Omental fat pad (tissue), 4 donors: ENCODE measurements at places on chromosomes 2 and 18.
A peak's percentile ranks its signal among the peaks of the same experiment; 100 is the strongest.

DNA sequence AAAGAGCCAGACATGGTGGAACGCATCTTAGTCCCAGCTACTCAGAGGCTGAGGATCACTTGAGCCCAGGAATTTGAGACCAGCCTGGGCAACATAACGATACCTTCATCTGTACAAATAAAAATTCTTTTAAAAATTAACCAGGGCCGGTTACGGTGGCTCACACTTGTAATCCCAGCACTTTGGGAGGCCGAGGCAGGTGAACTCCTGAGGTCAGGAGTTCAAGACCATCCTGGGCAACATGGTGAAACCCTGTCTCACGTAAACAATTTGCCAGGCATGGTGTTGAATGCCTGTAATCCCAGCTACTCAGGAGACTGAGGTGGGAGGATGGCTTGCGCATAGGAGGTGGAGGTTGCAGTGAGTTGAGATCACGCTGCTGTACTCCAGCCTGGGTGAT, 25.8 kb upstream of the KCNG3 start:
- DNase-seq, result no peak

GRCh38 chr2:70765507-70765906, 2.5 kb downstream of the ADD2 start:
- no peak for DNase-seq

DNA sequence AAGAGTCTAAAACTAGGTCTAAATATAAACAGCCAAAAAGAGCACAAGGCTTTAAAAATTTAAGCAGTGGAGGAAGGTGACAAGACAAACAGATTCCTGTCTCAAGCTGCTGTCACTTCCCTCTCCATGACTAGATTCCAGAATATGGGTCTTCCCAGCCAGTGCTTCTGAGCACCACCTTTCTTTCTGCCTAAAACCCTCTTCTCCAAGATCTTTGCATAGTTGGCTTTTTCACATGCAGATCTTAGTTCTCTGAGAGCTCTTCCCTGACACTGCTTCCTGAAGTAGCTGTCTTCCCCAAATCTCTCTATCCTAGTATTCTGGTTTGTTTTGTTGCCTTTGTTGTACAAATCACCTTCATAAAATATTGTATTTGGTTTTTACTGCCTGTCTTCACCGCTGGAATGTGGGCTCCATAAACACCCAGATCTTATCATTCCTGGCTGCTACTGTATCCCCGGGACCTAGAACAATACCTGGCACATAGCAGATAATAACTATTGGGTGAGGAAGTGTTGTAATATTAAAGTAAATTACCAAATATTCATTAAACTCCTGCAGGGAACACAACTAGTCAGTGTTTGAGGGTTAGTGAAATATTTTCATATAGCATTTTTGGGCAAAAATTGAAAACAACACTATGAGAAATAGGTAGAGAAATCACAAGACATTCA, 150.2 kb downstream of the CCDC85A start:
- no peak for DNase-seq

DNA sequence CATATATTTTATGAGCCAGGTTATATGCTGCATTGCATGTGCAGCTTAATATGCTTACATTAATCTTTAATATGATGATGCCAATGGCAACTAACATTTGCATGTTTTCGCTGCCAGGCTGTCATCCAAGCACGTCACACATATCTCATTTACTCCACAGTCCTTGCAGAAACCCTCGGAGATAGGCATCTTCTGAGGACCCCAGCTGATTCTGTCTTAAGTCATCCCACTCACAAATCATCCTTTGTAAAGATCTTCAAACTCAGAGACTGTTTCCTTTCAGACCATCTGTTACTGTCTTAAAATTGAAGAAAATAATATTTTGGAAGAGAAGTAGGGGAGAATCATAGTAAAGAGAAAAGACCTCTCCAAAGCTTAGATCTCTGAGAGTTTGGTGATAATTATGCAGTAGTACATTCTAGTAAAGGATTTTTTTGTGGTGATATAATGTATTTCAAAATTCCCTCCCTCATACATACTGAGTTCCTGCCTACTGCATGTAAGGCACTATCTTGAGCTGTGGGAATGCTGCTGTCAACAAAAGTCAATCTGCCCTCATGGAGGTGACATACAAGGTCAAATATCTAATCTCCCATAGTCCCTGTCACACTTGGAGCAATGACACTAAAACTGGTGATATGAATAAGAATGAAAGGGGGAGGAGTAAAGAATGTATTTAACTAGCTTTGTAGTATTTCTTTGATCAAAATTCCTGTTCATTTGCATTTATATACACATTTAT, 11.0 kb downstream of the ITGA4 start:
- DNase-seq, result no peak

DNA sequence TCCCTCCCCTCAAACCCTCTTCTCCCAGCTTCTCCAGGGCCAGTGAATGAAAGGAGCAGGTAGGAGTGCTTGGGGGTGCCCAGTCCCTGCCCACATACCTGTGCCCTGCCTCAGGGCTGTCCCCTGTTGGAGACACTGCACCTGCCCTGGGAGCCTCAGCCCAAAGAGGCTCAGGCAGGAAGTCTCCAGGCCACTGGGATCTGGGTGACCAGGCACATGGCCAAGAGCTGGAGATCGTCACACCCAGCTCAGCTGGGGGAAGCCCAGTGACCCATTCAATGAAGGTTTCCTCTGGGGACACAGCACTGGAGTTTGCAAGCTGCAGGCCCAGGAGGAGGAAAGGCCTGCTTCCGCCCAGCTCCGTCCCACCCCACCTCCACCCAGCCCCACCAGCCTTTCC, 156.4 kb downstream of the ZFP36L2 start:
- DNase-seq, result no peak

DNA sequence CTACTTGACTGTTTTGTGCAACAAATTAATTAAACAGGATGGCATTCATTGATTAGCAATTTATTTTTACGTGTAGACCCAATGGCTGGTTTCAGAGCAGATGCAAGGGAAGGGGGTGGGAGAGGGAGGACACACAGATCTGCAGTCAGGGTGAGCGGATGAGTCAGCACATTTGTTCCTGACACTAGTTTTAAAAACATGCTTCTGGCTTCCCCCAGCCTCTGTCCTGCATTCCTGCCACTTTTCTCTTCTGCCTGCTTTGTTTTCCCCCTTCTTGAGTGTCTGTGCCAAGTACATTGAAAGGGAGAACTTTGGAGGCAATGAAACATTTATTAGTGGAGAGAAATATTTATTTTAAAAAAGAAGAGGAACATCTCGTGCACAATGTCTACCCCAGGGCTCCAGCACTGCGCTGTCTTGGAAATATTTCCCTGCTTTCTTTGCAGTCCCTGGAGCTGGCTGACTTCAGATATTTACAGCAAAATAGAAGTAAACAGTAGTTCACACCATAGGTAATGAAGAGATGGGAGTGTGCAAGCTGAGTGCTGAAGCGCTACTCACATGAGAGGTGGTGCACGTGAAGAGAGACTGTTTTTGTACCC, 52.2 kb downstream of the NRP2 start:
- DNase-seq, result no peak

DNA sequence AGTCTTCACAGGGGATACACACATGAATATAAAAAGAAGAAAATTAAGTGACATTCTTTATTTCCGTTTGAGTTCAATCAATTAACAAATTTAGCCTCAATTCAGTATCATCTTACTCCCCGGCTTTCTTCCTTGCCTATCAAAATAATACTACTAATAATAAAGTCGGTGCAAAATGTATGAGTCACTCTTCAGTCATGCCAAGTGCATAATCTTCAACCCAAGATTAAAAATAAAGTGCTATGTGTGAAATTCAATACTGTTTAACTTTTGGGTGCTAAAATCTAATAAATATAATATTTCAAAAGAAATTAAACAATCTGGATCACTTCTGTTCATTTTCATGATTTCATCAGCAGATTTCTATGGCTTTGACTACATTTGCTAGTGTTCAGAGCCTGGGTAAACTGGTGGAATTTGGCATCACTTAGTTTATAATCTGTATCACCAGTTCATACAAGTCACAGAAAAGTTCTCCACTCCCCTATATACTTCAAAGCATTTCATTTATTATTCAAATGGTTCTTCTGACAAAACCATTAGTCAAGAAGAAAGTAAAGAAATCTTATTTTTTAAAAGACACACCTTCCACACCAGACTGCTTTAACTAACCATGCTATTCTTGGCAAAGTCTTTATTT, 183.6 kb downstream of the THADA start:
- no peak for DNase-seq

GRCh38 chr2:237979331-237979730, 12.5 kb downstream of the UBE2F start:
- DNase-seq, result no peak

DNA sequence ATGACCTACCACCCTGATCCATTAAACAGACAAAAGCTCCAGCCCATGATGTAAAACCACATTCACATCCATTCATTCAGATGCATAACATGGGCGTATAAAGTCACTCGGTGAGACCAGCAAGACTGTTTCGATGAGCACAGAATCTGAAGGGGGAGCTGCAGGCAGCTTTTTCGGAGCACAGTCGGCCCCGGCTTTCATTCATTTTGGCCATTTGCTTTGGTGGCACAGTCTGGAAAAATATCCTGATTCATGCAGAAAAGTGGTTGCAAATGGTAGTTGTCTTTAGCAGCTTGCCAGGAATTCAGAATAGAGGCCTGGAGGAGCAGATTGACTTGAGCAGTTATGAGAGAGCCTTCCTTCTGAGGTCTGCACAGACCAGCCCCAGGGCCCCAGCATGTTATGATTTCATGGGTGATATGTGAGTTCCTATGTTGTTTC, 11.2 kb downstream of the ARID5A start:
- no peak for DNase-seq

GRCh38 chr2:202375033-202375608, 1.0 kb upstream of the BMPR2 start:
- DNase-seq, result peak; percentile 35

DNA sequence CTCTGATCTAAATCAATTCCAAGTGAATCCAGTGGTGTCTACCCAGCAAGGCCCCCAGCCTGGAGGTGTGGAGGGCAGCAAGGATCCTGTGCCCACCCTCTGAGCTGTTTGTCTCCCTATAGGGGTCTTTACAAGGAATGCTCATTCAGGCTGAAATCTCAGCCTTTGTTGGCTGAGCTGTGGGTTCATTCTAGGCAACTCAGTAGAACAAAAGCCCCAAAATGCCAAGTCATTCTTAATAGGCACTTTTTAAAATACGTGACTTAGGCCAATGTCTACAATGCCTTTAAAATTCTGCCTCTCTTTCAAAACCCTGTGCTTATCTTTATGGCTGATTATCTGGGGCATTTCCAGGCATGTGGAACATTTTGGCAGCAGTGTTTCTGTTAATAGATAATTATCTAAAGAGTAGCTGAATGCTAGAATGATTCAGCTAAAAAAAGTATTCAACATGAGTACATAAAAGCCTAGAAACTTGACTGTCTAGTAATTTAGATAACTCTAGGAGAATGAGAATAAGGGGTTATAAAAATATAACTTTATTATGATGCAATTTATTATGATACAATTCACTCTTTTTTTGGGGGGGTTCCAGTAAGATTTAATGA, 7.4 kb downstream of the UGT1A6 start:
- DNase-seq, result no peak

DNA sequence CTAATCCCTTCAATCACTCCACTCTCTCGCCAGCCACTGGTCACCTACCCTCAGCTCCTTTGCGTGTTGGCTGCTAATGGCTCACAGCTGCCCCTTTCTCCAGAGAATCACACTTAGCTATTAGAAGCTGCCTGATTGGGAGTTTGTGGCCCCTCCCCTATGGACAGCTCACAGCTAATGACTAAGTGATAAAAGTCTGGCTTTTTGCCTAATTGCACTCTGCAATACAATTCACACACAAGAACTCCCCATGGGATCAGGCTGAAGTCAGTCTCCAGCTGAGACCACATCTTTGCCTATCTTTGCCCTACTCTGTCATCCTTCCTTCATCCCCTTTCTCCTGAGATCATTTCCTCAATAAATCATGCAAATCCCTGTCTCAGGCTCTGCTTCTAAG, 701.9 kb upstream of the RAB6C start:
- no peak for DNase-seq

- no peak for DNase-seq
Observed at GRCh38 chr18:41756141-41756540, 198.9 kb upstream of the PIK3C3 start.

GRCh38 chr2:170505631-170506275, 209.4 kb upstream of the SP5 start:
- no peak for DNase-seq

GRCh38 chr2:76128622-76129021, 417.9 kb upstream of the GCFC2 start:
- DNase-seq, result no peak

DNA sequence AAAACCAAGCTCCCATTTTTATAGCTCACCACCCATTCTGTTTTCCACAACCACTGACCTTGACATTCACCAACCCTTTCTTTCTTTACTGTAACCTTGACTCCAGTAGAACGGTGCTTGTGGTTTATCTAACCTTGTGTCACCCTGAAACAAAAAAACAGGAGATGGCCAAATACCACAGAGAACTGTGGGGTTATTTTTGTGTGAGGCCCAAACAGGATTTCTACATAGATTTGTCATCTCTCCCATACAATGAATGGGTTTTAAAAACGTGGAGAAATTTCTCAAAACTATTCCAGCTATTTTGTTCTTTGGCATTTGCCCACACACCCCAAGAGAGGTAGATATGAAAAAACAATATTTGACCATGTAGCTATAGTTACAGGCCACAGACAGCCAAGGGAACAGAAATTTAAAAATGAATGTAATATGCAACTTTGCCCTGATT, 231.3 kb upstream of the TANK start:
- no peak for DNase-seq

DNA sequence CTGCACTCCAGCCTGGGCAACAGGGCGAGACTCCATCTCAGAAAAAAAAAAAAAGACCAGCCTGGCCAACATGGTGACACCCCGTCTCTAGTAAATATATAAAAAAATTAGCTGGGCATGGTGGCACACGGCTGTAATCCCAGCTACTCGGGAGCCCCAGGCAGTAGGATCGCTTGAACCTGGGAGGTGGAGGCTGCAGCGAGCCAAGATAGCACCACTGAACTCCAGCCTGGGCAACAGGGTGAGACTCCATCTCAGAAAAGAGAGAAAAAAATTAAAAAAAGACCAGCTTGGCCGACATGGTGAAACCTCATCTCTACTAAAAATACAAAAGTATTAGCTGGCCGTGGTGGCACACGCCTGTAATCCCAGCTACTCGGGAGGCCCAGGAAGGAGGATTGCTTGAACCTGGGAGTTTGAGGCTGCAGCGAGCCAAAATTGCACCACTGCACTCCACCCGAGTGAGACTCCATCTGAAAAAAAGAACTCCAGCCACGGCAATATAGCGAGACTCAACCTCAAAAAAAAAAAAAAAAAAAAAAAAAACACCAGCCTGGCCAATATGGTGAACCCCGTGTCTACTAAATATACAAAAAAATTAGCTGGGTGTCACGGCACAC, 346.1 kb upstream of the PLGLB2 start:
- no peak for DNase-seq

DNA sequence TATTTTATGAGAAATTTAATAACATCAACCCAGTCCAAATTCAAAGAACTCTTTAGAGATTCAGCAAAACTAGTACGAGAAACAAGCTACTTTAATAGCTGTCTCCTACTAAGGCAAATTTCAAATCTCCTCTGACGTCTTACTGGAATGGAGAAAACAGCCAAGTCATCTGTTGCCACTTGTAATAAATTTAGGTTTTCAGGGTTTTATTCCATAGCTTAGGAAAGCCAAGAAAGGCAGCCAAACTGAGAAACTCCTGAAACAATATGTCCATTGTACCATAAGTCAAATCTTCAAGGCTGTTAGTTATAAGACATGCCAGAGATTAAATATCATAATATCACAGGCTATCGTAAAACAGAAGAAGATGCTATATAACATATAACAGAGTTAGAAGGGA, 524.6 kb upstream of the SETBP1 start:
- no peak for DNase-seq
